Stimulated activated CD4-positive, alpha-beta T cell treated with anti-CD3 and anti-CD28 coated beads, Interleukin-2, amount 100 ng/mL, for 24 hours (primary cell): ENCODE measurements at places on chromosomes 11 and 22.

- DNase-seq, result no peak
Measured at GRCh38 chr11:18578975-18579598, 9.4 kb downstream of the UEVLD start.

DNA sequence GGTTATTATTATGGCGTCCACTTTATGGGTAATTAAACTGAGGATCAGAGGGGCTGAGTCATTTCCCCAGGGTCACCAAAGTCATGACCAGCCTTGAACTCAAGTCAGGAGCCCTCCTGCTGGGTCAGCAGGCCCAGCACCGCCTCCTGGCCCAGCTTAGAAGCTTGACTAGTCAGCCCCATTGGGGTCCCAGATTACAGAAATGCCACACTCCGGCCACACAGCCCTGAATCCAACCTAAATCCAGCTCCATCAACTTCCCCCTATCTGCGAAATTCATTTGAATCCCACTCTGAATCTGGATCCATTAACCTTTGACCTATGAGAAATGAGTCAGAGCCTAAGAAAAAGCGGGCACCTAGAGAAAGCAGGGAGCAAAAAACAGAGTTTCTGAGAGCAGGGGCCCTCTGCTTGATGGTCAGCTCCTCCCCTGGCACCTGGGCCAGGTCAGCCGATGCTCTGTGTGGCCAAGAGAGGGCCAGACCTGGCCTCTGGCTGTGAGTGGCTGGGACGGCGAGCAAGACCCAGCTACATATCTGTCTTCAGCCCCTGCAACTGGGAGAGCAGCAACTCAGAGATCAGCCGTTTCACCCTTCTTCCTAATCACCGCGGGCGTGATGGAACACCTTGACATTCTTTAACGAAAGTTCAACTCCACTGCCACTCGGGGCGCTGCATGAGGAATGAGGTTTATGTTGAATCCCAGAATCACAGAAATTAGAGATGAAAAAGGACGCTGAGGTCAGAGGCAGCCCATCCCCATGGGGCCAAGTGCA, 196.1 kb downstream of the TRIM29 start:
- no peak for DNase-seq

DNA sequence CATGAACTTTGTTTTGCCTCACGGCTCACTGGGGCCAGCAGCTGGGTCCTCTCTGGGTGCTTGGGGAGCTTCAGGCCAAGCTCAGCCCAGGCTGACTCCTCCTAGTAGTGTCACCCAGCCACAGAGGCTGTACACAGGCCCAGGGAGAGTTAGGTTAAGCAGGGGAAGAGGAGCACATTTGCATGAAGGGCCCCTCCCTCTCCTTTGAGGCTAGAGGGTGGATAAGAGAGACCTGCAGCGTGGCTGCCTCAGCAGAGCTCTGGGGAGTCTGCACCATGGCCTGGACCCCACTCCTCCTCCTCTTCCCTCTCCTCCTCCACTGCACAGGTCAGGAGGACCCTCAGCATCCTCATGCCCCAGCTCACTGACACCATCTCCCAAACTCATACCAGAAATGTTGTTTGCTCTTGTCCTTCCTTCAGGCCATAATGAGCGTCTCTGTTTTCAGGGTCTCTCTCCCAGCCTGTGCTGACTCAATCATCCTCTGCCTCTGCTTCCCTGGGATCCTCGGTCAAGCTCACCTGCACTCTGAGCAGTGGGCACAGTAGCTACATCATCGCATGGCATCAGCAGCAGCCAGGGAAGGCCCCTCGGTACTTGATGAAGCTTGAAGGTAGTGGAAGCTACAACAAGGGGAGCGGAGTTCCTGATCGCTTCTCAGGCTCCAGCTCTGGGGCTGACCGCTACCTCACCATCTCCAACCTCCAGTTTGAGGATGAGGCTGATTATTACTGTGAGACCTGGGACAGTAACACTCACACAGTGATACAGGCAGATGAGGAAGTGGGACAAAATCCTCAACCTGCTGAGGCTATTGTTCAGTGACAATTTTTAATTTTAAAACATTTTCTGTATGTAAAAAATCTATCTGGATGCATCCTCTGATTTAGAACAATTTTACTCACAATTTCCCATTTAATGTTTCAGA, 82.4 kb upstream of the VPREB1 start:
- DNase-seq, result no peak

DNA sequence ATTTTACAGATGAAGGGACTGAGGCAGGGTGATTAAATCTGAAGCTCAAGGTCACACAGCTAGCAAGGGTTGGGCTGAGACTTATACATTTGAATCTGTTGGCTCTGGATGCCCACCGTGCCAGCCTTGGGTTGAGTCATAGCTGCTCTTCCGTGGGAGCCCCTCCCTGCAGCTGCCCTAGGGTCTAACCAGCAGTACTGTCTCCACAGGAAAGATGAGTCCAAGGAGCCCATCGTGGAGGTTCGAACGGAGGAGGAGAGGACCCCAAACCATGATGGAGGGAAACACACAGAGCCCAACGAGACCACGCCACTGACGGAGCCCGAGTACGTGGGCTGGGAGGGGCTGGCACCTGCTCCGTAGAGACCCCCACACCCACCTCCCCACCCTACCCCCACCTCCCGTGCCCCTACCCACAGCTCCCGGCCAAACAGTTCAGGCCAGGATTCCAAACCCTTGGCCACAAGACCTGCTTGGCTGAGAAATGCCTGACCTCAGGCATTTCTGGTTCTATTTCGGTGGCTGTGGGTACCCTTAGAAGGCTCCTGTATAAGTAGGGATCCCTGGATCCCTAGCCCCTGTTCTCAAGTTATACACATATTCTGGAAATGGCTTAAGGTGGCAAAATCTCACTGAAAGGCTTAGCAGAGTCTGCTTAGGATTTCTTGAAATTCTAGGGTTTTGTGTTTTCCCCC, 42.7 kb upstream of the TTC12 start:
- no peak for DNase-seq

GRCh38 chr11:94883878-94884277, 89.5 kb downstream of the CWC15 start:
- DNase-seq, result no peak

- DNase-seq, result no peak
Measured at GRCh38 chr22:27435844-27436576, 365.5 kb downstream of the MN1 start.
